ENCODE measurements at places on chromosomes 5 and 9. TPM values are rescaled to one million over a fixed set of nuclear protein-coding genes. Genes with fewer than 3 reads are reported as not detected.

Gene LHX3
- polyA plus RNA-seq: not detected

Gene SLC6A19
- polyA plus RNA-seq: not detected

Gene DTWD2
- polyA plus RNA-seq: 3.3 TPM

Gene SLC36A2
- polyA plus RNA-seq: not detected

Gene DRD1
- polyA plus RNA-seq: not detected

Gene CNTNAP3B
- polyA plus RNA-seq: 2.2 TPM

Gene KCTD16
- 1.7 TPM for polyA plus RNA-seq

Gene SPINK4
- not detected for polyA plus RNA-seq

Gene CORO2A
- polyA plus RNA-seq: 1.5 TPM

Gene RNF180
- 1.8 TPM for polyA plus RNA-seq
